ENCODE measurements at places on chromosomes 3 and 15.

DNA sequence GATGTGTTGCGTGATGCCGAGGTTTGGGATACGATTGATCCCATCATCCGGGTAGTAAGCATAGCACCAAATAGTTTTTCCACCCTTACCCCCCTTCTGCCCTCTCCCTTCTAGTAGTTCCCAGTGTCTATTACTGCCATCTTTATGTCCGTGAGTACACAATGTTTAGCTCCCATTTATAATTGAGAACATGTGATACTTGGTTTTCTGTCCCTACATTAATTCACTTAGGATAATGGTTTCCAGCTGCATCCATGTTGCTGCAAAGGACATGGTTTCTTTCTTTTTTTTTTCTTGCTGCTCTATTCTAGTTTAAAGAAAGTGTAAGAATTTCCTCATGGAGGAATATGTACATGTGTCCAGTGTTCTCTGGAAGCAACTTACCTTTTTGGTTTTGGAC lies 51.8 kb downstream of the NSUN3 start:
- no peak for DNase-seq

- no peak for DNase-seq
Measured at GRCh38 chr3:139425745-139426400, 36.4 kb upstream of the COPB2 start.

DNA sequence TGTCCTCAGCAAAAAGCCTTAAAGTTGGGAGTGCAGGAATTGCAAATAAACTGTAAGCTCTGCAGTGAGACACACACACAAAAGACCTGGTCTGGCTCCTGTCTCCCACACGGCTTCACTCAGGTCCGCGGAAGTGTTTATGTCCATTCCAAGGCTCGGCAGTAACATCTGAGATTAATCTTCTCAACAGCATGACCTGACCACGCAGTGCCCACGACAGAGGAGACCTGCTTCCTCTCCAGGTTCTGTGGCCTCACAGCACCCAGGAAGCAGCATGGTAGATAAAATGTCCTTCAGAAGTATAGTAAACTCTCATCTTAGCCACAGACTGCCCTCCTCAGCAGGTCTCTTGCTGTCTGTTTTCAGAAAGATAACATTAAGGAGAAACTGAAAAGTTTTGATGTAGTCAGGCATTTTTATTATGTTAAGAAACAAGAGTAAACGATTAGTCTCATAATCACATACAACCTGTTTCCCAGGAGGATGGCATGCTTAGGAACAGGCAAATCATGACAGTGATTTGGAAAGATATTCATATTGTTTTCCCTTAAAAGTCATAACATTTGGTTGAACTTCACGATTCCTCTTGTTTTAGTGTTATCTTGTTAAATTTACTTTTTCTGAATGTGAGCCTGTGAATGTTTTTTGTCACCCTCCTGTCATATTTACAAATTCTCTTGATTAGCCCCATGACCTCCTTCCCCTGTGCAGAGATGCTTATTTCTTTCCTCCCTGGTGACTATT lies 34.6 kb downstream of the CD200R1L start:
- DNase-seq = no peak

DNA sequence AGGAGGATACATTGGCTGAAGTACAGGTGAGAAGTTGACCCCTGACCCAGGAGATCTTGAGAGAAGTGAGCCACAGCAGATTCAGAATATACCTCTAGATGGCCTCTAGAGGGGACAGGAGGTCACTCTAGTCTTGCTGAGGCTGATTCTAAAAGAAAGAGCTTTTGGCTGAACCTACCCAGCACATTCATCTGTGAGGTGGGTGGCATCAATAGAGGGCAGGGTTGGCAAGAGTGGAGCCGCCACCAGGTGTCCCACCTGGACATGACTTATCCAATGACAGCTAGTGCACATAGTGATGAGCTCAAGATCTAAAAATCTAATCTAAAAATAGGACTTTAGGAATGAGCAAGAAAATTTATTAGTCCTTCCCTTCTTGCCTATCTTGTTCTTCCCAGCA lies 51.6 kb downstream of the CYP19A1 start:
- DNase-seq = no peak

GRCh38 chr3:120285508-120285841 lies 453 bp upstream of the GPR156 start:
- no peak for DNase-seq

GRCh38 chr15:77907824-77908751 lies 169.4 kb downstream of the TBC1D2B start:
- DNase-seq = peak; percentile 79

DNA sequence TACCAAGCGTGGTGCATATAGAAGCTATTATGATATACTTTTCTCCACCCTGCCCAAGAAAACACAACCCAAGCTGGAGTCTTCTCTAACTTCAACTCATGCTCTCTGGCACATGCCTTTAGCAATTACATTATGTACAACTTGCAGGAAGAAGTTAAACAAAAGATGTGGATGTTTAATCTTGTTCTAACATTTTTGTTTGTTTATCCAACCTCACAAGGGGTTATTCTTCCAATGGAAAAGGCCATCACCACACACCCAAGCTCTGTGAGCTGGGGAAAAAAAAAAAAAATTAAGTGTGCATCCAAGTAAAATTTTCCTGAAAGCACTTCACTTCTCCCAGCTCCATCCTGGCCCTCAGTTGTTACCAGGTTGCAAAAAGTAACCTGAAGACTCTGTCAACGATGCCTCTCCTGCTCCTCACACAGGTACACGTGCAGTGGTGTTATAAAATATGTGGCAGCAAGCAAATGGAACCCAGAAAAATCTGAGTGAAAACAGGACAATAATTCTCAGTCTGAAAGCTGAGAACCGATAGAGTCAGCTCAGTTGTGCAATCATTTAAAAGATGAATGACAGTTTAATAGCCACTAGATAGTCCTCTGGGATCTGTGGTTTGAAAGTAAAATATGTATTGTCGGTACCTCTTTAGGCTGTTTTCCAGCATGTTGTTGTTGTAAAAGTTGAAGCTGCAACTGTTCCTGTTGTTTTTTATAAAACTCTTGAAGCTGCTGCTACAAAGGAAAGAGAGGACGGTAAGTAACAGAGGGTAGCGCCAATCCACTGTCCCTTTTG lies 531.4 kb downstream of the FOXP1 start:
- no peak for DNase-seq

GRCh38 chr3:150055332-150055731 lies 84.6 kb upstream of the PFN2 start:
- no peak for DNase-seq

GRCh38 chr15:45630917-45631691 lies 3.7 kb upstream of the SQOR start:
- no peak for DNase-seq

GRCh38 chr3:67653425-67654098 lies 850 bp downstream of the SUCLG2 start:
- peak; percentile 41 for DNase-seq

DNA sequence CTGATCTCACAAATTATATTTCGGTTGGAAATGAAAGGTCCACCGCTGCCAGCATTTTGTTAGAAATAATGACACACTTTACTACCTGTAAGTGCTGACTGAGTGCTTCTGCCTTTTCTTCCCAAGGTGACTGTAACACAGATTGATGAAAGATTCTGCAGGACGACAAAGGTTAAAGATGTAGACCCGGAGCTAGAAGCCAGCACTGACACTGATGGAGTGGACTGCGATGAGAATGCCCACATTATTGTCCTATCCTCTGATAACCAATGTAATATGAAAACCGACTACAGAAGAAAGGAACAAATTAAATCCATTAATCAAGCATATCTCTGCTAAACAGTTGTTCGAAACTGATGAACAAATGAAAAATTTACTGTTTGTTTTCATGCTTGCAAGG lies 666.5 kb downstream of the GBE1 start:
- no peak for DNase-seq

- DNase-seq = no peak
Measured at GRCh38 chr15:62932436-62932835, 110.1 kb upstream of the TPM1 start.

DNA sequence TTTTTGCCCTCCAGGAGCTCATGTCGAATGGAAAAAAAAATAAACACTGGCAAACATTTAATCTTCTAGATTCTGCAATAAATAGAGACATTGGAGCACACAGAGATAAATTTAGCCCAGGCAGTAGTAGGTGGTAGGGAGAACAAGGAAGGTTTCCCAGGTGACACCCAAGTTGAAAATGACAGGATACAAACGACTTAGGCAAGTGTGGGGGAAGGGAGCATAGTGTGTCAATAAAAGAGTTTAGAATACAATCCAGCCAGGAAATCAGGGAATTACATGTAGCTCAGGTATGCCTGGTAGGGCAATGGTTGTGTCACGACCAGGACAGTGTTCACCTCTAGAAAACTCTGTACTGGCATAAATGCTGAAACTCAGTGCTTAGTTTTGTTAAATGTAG lies 364.6 kb upstream of the AGTR1 start:
- DNase-seq = no peak

DNA sequence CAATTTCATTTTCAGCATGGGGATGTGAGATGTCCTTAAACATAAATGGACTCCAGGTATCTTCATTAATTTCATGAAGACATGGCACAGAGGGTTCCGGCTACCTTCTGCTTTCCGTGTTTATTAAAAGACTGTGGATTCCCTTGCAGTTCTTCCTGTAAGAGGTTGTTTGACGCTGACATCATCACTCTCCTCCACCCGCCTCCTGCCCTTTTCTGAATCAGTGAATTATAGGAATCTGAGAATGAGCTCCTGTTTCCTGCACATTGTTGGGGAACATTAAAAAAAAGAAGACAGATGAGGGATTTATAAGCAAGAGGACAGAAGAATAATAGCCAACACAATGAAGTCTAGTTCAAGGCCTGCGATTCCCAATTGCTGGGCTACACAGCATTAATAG lies 191.3 kb downstream of the LPP start:
- no peak for DNase-seq

DNA sequence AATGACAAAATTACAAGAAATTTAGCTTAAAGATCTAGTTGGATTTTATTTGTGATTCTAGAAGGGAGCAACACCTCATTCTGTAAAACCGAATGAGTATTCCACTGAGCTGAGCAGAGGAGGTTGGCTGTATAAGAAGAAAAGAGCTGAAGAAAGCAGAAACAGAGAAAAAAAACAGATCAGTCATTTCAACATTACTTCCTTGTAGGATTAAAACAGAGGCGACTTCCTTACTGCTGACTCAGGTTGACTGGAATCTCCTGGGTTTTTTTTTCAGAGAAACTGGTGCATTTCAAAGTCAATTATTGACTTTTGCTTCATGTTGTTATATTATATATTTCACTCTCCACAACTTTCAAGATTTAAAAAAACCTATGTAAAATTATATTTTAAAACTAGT lies 368.1 kb upstream of the UBE2E2 start:
- no peak for DNase-seq

GRCh38 chr15:99614749-99615288 lies 49.0 kb downstream of the MEF2A start:
- no peak for DNase-seq
